ENCODE measurements at places on chromosomes 7 and 10. TPM values are rescaled to one million over a fixed set of nuclear protein-coding genes. Genes with fewer than 3 reads are reported as not detected.

COG5 gene
- 31.1 TPM for total RNA-seq

OR13A1 gene
- total RNA-seq = not detected

DNA sequence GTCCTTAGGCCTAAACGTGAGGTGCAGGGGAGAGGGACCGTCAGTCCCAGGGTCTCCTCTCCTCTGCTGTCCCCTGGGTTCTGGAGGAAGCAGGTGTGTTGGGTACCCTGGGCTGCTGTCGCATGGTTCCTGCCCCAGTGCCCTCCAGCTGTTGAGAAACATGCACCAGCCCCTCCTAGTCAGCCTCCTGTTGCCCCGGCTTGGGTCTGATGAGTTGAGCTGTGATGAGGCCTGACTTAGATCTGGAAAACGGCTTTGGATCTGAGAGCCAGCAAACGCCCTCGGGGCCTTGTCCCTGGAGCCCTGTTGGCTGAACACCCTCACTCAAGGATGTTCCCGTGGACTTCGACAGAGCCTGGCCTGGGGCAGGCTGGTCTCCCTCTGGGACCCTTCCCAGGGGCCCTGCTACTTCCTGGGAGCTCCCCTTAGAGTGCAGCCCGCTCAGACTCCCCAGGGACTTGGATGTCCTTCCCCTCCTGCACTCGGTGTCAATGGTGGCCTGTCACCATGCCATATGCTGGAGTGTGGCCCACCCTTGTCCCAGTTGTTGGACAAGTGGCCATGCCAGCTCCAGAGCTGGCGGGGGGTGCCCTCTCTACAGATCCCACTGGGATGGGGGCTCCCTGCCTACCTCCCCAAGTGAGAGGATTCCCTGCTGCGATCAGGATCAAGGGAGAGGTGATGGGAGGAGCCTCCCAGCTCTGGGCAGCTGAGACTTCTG lies 12.3 kb downstream of the ZNF316 start:
- no peak for DNase-seq

DNA sequence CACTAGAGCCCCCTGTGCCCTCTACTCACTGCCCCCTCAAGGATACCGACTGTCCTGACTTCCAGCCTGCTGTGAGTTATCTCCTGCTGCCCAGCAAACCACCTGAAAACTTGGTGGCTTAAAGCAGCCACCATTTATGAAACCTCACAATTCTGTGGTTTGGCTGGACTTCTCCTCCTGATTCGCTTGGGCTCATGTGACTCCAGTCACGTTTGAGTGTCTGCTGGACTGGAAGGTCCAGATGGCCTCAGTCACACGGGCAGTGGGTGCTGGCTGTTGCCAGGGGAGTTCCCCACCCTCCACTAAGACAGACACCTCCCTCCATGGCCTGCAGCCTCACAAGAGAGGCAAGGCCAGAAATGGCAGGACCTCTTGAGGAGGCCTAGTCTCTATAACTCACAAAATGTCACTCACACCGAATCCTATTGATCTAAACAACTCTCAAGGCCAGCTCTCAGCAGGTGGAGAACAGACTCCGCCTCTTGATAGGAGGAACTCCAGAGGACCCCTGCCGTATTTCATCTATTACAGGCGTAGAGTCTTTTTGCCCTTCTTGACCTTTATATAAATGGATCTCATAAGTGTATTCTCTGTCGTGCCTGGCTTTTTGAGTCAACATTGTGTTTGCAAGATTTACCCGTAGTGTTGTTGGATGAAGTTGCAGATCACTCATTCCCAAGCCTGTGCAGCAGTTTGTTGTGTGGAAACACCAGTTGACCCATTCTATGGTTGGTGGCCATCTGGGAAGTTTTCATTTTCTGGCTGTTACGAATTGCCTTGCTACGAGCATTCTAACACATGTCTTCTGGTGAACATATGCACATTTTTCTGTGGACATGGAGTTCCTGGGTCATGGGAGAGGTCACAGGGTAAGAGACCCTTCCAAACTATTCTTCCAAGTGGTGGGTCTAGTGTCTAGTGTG lies 48.3 kb downstream of the ZMIZ1 start:
- DNase-seq = peak; percentile 39

GRCh38 chr7:140062118-140062527 lies 628 bp downstream of the PARP12 start:
- no peak for DNase-seq

- no peak for DNase-seq
Observed at GRCh38 chr10:5943536-5943935, 33.8 kb downstream of the IL15RA start.

DNA sequence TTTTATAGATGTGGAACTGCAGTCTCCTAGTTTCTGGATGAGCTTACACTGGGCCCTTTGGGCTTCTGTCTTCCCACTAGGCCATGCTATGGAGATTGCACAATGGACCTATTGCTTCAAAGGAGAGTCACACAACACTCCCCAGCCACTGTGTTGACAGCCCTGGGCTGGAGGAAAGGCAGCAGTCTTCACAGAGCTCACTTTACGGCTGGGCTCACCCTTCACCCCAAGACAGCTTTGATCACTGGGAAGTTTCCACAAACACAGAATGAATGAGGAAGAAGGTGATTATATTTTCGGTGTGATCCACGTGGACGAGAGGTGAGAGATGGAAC lies 92.7 kb upstream of the GDF10 start:
- DNase-seq = no peak

GRCh38 chr7:133109816-133110215 lies 27.9 kb upstream of the CHCHD3 start:
- no peak for DNase-seq

DNA sequence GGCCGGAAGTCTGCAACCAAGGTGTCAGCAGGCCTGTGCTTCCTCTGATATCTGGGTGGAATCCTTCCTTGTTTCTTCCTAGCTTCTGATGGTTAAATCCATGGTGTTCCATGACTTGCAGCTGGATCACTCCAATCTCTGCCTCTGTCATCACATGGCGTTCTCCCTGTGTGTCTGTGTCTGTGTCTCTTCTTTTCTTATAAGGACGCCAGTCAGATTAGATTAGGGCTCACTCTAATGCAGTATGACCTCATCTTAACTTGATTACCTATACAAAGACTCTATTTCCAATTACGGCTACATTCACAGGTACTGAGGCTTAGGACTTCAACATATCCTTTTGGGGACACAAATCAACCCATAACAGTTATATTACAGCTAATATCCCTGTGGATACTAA lies 70.3 kb upstream of the FAM3C start:
- no peak for DNase-seq

GRCh38 chr10:56928714-56929113 lies 567.7 kb upstream of the ZWINT start:
- no peak for DNase-seq

- DNase-seq = no peak
Observed at GRCh38 chr7:17502213-17503060, 204.0 kb downstream of the AHR start.

DNA sequence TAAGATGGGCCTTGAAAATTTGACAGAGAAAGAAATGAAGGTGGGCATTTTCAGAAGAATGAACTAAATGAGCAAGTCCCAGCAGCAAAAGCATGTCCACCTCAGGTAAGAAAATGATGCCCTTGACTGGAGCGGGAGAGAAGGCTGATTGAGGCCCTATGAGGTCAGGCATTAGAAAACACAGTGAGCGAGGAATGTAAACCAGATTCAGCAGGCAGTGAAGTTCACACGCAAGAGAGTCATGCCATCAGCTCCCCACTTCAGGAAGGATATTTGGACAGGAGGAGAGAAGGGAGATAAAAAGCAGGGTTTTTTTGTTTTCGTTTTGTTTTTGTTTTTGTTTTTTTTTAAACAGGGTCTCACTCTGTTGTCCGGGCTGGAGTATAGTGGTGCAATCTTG lies 166.4 kb downstream of the PPP1R17 start:
- DNase-seq = no peak

- DNase-seq = no peak
Observed at GRCh38 chr7:26735976-26736600, 128.3 kb downstream of the SKAP2 start.

DNA sequence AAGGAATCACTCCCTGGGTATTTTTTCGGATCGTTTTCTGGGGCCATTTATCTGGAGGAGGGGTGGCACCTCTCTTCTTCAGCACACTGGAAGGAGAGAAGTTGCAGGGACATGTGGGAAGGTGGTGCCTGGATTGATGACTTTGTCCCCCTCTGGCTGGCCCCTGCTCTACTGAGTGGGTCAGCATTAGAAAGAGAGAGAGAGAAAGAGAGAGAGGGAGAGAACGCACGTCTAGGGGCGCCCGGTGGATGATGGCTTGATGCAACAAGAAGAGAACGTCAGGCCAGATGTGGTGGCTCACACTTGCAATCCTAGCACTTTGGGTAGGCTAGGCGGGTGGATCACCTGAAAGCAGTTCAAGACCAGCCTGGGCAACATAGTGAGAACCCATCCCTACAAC lies 5.5 kb upstream of the MUC12 start:
- no peak for DNase-seq

All from LHCN-M2 (cell line).